ENCODE measurements at places on chromosomes 2 and 18.

- no peak for DNase-seq
These were observed 7.7 kb upstream of the SP140L start for GRCh38 chr2:230319211-230319862.

DNA sequence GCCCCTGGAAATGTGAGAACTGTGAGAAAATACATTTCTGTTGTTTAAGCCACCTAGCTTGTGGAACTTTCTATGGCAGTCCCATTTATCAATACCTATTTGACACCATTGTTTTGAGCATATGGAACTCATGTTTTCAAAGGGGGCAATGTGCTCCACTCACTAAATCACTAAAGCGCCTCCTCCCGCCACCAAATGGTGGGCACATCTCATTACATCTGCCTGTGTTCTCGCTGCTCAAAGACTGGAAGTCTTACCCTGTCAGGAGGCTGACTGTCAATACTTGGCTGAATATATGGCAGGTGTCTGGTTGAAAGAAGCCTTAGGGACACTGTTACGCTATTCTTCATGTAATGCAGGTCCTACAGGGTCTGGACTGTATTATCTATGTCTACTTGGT, 767.7 kb downstream of the TSN start:
- no peak for DNase-seq

DNA sequence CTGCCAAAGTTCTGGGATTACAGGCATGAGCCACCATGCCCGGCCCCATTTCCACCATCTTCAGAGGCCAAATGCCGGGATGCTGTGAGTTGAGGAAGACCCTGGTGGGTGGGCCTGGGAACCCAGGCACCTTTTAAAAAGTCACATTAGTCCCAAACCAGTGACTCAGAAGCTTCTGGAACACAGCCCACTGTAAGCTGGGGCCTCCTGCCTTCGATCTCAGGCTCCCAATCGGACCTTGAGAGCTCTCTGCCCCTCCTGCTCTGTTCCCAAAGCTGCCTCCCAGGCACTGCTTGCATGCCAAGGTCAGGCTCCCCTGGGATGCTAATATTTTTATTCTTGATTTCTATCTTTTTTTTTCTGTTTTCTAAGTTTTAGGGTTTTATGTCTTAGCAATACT, 4.2 kb downstream of the ADCY3 start:
- DNase-seq: no peak

- DNase-seq: no peak
These were observed 93.9 kb downstream of the ACVR1 start for GRCh38 chr2:157782057-157782845.

DNA sequence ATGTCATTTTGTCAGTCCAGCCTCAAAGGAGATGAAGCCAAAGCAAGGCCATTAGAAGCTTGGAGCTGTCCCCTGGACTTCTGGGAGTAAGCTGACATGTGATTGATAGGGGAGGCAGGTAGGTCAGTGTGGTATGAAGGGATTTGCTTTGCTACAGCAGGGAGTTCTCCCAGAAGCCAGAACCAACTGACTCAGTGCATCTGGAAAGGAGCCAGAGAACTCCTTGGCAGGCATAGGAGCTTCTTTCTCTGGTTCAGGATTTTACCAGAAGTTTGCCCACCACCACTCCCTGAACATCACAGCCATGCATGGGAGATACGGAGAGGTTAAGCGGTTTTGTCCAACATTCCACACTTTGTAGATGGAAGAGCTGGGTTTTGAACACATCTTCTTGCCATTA, 24.5 kb upstream of the KCNE4 start:
- DNase-seq: no peak

All from NCI-H2227 treated with DMSO at 0.1 percent for 48 hours (cell line).